Urinary bladder (tissue), 4 donors: ENCODE measurements at places on chromosomes 4 and X.

- no peak for DNase-seq
These were observed 122.2 kb downstream of the GBA3 start for GRCh38 chr4:22814906-22815305.

DNA sequence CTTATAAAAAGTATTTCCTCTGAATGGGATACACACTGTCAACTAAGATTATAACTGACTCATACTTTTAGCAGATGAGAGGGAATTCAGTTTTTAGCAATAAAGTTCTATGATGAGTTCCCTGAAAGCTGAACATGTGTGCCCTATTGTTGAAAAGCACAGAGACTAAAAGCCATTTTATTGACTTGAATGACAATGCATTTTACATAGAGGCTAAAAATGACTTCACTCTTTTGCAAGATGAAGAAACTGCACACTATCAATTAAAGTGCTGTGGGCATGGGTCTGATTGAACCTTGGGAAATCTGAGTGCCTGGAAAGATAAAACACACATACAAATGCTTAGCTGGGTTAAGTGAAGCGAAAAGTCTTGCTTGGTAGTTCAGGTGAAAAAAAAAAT, 633.4 kb downstream of the PDHA2 start:
- DNase-seq, result no peak

DNA sequence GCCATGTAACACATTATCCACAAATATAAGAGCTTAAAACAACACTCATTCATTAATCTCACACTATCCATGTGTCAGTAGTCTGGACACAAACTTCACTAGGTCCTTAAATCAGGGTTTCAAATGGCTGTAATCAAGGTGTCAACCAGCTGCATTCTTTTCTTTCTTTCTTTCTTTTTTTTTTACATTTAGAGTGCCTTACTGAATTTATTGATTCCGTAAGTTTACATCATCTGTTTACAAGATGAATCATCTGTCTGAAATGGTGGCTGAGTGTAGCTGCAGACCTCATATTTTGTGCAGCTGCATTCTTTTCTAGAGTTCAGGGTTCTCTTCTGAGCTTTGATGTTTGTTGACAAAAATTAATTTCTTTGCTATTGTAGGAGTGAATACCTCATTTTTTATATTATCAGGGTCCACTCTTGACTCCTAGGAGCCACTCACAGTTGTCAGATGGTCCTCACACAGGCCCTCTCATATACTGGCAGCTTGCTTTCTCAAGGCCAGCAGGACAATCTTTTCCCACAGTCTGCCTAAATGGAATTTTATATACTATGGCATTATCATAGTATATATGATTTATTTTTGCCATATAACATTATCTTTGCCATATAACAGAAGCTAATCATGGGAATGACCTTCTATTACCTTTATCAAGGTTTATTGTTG, 37.8 kb downstream of the SPOCK3 start:
- no peak for DNase-seq

- DNase-seq, result no peak
These were observed 17.1 kb downstream of the MGST2 start for GRCh38 chr4:139682741-139683151.

- no peak for DNase-seq
These were observed 343.6 kb downstream of the SPRY1 start for GRCh38 chr4:123740236-123740635.
